ENCODE measurements at places on chromosomes 11 and 22. TPM values are rescaled to one million over a fixed set of nuclear protein-coding genes. Genes with fewer than 3 reads are reported as not detected.
A peak's percentile ranks its signal among the peaks of the same experiment; 100 is the strongest.

DNA sequence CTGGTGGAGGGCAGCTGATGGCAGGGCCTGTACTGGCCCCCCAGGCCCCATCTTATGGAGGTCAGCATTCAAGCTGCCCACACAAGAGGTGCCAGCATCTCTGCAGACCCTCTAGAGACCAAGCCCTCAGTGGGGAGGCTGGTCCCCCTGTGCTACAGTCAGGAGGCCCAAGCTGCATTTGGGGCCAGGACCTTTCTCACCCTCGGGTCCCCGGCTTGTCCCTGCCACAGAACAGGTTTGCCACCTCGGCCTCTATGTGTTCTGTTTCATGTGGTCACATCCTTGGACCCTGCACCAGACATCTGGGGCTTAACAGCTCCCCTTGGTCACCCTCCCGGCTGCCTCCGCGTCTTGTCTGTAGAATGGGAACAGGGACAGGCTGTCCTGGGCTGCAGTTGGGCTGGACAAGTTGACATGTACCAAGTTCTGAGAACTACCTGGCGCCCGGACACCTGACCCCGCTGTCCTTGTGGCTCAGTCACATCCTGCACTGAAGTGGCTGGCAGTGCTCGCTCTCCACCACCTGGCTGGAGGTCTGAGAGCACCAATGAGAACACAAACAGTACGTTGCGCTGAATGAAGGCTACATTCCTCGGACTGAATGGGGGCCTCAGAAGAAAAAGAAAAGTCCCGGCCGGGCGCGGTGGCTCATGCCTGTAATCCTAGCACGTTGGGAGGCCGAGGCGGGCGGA, 2.7 kb upstream of the PLXNB2 start:
- no peak for DNase-seq

GRCh38 chr11:65150509-65151299, 16.4 kb upstream of the SYVN1 start:
- DNase-seq = peak; percentile 99

GRCh38 chr22:40818192-40818746, 877 bp downstream of the SLC25A17 start:
- no peak for DNase-seq

DNA sequence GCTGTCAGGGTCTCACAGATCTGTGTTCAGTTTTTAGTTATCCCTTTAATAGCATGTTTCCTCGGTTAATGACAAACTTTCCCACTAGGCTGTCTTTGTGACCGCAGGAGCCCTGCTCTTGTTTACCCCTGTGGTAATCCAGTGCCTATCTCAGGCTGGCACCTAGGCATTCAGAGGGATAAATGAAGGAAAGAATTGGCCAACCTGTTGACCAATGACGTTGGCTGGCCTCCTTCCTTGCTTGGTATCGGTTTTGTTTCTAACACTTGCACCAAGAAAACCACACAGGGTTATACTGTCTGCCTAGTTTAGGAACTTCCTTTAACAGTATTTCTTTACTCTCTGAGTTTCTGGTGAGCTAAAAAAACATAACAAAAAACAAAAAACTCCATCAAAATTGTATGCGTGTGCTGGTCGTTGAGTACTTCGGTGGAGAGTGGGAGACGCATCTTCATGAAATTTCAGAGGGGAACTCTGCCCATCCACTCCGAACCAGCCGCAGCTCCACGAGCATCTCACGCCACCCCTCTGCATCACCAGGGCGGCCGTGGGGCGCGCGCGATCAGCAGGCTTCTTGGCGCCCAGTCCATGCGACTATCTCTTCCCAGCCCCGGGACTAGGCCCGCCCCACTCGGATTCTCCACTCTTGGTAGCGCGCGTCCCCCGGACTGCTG, 563 bp upstream of the ENDOD1 start:
- DNase-seq = no peak

- DNase-seq = no peak
These were observed 1.2 kb upstream of the IGLL1 start for GRCh38 chr22:23581260-23581650.

DNA sequence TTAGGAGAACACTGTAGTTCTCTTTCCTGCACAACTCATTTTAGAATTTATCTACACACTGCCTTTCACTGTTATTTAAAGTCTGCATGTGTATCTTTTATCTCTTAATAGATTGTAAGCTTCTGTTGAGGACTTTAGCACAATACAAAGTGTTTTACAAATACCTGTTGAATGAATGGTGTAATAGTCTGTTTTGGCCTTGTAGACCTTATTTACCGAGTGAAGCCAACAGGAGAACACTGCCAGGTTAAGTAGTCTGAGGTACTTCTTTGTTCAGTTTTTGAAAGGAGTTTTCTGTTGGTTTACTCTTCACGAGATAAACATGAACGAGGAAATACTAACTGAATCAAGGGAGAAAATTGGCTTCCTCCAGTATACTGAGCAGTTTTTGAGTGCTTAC, 31.0 kb downstream of the SIK2 start:
- no peak for DNase-seq

DNA sequence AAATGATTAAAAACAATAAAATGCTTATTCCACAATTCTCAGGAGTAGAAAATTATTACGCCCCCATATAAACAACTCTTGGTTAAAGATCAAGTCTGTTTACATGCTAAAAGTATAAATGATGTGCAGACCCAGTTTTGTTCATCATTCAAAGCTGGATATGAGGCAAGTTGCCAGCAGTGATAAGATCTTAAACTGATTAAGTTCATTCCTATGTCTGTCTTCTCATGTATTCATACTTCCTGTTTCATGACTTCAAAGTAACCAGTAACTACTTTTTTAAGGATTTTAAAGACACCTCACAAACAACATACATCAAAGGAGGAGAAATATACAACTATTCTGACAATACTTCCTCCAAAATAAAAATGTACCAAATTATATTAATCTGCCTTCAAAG, 55.0 kb upstream of the ARHGAP32 start:
- DNase-seq = no peak

DNA sequence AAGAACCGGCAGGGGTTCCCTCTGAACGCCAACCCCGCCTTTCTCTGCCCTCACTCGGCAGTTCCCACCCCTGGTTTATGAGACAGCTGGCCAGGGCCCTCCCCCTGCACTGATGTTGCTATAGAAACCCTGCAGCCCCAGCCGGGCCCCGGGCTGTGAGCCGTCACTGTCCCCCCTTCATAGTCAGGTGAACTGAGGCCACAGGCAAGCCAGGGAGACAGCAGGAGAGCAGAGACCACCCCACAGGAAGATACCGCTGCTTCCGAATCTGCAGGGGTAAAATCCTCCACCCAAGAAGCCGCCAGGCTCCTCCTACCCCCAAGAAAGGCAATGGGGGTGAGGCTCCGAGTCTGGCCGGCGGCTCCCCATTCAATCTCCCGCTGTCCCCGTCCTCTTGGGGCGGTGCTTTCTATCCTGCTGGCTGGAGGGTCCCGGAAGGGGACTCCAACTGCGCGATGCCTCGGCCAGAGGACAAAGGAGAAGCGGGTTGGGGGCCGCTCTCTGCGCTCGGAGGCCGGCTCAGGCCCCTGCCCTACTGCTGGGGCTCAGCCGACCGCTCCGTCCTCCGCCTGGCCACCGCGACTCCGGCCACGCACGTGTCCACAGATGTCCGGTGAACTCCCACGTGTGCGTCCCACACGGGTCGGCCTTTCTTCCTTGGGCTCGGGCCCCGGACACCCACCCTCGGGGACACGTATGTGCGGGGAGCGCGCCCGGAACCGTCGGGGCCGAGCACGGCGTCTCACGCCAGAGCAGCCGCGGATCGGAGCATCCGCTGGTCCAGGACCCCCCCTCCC, 587 bp downstream of the SLC25A22 start:
- DNase-seq = no peak

DNA sequence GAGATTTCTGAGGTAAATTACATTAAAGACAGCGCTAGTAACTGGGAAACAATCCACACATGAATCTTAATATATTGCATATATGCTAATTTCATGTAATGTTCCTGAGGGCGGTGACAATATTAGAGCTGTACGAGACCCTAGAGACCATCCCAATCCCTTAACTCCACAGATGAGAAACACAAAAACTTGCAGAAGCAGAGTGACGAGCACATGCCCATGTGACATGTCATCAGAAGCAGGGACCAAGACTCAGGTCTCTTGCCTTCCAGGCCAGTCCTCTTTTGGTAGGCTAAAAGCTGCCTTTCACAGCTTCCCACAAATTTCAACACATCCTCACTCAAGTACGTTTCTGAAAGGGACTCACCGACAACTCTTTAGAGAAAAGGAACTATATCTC, 11.8 kb downstream of the MAPK1 start:
- no peak for DNase-seq

DNA sequence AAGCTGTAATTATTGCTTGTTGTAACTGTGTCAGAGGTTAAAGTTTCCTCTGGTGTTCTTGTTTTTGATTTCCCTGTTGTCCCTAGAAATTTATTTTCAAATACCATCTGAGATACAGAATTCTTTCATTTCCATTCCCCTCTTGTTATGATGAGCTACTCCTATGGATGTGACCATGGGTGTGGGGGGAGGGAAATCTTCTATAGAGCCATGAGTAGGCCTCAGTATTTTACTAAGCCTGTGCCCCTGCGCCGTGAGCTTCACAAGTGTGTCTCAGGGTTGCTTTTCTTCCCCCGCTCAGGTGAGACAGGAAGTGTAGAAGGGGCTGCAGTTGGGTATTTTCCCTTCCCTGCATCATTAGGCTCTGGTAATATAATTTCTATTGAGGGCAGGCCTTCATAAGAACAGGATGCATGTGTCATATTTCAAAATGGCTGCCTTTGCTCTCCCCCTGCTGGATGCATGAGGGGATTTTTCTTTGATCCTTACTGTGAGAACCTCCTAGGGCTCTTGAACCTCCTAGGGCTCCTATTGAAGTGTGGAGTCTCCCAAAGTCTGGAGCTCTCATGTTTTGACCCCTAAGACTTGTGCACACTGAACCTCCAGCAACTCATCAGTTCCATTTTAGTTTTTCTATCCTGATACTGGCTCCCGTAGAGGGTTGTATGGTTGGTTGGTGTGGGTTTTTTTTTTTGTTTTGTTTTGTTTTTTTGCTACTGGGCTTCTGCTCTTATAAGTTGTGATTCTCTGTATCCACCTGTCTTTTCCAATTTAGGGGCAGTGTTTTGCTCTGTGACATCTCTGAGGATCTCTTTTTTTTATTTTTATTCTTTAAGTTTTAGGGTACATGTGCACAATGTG, 658.2 kb downstream of the NTM start:
- no peak for DNase-seq

- DNase-seq = no peak
These were observed 8.6 kb downstream of the DNHD1 start for GRCh38 chr11:6505577-6506240.

DNA sequence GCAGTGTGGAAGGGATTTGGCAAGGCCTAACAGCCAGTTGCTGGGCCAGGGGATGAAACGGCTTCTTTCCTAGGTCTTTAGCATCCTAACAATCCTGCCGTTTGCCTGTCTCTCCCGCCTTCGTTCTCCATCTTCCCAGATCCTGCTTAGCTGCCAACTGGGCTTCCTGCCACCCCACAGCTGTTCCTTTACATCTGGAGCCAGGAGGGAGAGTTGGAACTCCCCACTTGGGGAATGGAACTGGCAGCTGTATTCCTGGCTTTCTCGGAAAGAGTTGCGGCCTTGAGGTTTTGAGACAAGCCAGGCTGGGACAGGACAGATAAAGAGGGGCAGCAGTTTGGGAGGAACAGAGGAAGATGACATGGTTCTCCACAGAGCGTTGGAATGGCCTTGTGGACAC, 59.6 kb downstream of the ST3GAL4 start:
- DNase-seq = peak; percentile 73

- no peak for DNase-seq
These were observed 9.1 kb downstream of the LINC01488 start for GRCh38 chr11:69490516-69490915.

GRCh38 chr11:67437082-67437808, at the start of gene PTPRCAP:
PTPRCAP (minus strand) TSS chr11:67437682; CDS start chr11:67437619, 63 bp downstream.
- no peak for DNase-seq

DNA sequence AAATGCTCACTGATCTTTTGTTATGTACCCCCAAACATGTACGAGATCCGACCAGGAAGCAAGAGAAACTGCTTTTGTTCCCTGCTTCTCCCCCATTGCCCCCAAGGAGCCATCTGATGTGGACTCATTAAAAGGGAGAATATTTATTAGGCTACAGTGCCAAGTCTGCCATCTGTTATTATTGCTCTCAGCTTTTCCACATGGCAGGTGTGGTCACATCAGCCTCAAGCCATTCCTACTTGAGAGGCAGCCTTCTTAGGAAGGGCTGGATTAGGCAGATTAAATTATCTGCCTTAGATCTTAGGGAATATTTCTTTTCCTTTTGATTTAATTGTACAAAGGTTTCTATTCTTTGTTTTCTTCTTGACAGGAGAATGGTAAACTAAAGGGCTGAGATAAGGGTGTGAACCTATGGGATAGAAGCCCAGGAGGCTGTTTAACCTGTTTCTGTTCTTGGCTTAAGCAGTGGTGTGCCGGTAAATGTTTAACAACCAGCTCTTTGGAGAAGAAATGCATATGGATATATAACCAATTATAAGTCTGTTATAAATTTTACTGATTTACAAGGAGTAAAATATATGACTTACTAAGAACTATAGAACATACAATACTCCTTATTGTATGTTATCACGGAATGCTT, 88.8 kb downstream of the PDHX start:
- no peak for DNase-seq

DNA sequence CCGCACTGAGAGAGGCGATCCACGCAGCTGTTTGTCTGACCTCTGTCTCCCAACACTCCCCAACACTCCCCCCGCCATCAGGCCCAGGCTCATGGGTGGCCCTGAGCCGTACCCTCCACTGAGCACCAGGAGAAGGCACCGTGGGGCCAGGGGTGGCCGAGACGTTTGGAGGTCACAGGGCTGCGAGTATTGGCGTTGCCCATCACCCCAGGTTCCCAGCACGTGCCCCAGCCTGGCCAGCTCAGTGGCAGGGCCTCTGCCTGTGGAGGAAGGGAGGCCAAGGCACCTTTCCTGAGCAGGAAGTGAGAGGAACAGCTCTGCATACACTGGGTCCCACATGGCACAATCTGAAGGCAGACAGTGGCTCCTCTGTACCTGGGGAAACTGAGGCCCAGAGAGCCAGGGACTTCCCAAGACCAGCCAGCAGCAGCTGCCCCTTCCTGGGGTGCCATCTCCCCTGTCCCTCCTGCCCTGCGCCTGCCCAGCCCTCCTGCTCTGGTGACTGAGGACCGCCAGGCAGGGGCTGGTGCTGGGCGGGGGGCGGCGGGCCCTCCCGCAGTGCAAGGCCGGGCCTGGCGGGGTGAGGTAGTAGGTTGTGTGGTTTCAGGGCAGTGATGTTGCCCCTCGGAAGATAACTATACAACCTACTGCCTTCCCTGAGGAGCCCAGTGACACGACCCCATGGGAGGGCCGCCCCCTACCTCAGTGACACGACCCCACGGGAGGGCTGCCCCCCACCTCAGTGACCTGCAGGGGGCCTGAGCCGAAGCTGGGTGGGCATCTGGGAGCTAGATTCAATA, 37.0 kb upstream of the PPARA start:
- DNase-seq = peak; percentile 43

The OR6A2 gene
- total RNA-seq = 0.20 TPM

The AAMDC gene
- 50.5 TPM for total RNA-seq

The PATE4 gene
- total RNA-seq = not detected

The CNGA4 gene
- not detected for total RNA-seq

The SPTY2D1 gene
- total RNA-seq = 16.3 TPM

The ALX4 gene
- total RNA-seq = not detected

The INPP5J gene
- total RNA-seq = 0.33 TPM

The PRDM10 gene
- total RNA-seq = 3.3 TPM

The CBL gene
- total RNA-seq = 4.7 TPM

The UPK2 gene
- not detected for total RNA-seq
